NCI-H1048 (cell line): ENCODE measurements at places on chromosomes 16 and 17.

DNA sequence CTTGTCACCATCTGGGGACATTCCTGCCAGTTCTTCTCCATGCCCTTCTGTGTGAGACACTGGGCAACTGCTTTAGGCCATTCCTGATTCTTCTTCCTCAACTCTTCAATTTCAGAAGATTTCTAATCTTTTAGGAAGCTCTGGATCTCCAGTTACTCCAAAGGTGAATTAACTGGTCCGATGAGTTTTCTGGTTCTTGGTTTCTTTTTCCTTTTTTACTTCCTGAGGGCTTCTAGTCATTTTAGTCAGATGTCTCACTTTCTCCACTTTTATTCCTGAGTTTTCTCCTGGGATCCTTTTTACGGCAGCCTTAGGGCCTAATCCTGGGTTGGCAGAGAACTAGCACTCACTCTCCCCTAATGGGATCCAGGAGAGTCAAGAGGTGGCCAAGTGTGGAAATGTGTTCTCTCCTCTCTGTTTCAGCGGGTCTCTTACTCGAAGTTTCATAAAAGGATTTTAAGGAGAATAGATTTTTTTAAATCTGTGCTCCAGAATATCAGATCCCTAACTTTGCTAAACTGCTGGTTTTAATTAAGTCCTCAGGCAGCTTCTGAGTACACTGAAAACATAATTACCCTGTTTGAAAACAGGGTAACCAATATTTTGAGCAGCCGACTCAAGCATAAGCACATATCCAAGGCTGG is 107.6 kb downstream of the RMI2 start:
- no peak for DNase-seq

DNA sequence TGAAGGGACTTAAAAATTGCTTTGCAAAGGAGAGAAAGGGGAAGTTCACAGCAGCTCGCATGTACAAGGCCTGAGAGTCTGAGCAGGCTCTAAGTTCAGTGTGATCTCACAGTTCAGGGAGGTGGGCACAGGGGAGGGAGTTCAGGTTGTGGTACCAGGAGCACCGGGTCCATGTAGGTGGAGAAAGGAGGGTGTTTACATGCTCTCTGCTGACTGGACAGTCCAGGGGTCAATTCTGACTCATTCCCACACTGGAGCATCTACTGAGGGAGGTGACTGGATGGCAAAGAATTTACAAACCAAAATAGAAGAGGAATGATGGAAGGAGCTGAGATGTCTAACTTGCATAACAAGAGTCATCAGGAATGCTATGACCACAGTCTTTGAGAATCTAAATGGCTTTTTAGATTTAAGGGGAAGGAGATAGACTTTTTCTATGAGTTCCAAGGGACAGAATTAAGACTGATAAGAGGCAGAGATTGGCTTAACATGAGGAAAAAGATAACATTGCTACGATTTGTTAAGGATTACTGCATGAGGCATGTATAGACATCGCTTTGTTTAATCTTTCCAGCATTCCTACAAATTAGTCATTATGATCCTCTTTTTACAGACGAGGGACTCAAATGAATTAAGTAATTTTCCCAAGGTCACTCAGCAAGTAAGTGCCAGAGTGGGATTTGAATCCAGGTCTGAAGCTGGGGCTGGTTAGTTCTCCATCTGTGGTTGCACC is 29.9 kb downstream of the MIS12 start:
- DNase-seq, result no peak

DNA sequence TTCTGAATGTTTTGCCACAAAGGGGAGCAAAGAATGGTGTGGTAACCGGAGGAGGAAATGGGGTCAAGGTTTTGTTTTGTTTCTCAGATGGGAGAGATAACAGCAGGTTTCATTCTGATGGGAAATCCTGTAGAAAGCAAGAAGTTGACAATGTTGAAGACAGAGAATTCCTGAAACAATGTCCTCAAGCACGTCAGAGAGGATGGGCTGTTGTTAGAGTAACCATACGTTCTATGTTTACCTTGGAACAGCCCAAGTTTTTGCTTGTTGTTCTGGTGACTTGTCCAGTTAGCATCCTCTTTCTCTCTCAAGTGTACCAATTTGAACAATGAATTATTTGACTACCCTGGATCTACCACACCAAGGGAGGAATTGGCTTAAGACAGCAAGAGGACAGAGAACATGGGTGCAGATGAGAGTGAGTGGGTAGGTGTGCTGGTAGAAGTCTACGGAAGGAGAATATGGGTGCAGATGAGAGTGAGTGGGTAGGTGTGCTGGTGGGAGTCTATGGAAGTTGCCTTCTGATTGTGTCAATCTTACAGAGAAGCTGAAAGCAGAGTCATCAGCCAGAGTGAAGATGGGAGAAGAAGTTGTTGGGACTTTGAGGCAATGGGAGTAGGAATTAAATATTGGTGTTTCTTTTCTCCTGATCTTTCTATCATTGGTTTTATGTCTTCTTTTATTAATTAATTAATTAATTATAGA is 14.8 kb upstream of the NSRP1 start:
- no peak for DNase-seq

DNA sequence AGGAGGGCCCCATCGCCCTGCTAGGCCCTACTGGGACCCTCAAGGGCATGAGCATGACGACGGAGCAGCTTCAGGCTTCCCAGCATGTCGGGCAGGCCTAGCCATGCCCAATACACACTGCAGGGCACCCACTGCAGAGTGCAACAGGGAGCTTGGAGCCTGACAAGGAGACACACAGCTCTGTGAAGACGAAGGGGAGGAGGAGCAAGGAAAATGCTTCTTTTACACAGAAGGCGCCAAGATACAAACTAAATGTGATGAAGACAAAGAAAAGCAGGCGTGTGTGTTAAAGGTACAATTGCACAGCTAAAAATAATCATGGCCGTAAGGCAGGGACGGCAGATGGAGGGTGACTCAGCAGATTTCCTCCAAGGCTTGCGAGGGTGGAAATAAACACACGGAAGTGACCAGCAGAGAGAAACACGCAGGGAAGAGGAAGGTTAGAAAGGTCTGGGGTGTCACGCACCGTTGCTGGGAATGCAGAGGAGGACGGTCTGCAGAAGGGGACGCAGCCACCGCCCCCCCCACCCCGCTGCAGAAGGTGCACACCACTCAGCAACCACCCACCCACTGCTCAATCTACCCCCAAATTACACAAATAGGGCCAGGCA is 108.5 kb downstream of the ZNF778 start:
- DNase-seq, result no peak

DNA sequence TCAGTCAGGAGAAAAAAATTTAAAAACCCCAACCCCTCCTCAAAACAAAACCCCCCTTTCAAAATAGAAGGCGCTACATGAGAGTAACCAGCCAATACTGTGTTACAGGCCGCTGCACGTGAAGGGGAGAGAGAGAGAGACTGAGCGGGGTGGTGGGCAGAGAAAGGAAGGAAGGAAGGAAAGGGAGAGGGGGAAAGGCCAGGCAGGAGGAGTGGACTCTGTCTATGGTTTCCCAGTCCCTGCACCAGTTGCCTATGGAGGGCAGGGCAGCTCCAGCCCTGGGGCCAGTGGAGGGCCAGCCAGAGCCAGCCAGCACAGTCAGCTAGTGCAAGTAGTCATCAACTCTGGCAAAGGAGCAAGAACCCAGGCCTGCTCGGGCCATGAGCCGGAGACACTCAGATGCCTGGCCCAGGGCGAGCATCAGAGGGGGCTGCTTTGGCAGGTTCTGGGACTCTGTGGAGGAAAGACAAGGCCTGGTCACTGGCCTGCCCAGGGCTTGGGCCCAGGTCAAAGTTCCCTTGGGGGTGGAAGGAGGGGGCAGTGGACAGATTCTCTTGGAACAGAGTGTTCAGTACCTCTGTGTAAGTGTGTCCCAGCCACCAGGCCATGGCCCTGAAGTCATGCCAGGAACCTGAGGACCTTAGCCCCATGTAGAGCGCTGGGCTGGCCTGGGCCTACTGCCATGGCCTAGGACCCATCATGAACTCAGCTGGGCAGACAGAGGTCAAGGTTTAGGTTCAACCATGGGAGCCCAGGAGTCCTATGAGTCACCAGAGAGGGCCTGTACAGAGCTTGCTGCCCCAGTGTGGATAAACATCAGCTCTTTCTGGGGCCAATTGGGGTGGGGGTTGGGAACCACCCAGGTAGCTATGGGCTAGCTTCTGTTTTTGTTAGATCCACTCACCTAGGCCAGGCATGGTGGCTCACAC is 7.3 kb upstream of the GFOD2 start:
- DNase-seq, result no peak

- no peak for DNase-seq
Measured at GRCh38 chr17:63399316-63399715, 46.8 kb downstream of the CYB561 start.
